Right ventricle myocardium inferior (tissue), 1 donor: ENCODE measurements at places on chromosomes 5 and 9. TPM values are rescaled to one million over a fixed set of nuclear protein-coding genes. Genes with fewer than 3 reads are reported as not detected.

GRCh38 chr9:70485273-70485858 lies 70.9 kb upstream of the KLF9 start:
- peak; percentile 74 for DNase-seq

- no peak for DNase-seq
These were observed 19.2 kb downstream of the PRRC1 start for GRCh38 chr5:127536687-127537086.

DNA sequence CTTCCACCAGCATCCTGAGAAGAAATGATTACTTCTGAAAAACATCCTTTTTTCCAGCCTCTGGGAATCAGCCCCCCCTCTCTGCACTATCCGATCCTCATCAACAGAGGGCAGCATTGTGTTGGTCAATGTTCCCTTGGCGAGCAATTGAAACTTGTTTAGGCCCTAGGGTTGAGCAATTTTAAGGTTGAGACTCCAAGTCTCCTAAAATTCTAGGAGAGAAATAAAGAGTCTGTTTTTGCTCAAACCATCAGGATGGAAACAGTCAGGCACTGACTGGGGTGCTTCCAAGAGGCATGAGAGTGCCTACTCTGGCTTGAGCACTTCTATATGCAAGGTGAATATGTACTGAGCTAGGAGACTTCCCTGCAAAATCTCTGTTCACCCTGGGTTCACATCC lies 12.4 kb upstream of the CYFIP2 start:
- no peak for DNase-seq

DNA sequence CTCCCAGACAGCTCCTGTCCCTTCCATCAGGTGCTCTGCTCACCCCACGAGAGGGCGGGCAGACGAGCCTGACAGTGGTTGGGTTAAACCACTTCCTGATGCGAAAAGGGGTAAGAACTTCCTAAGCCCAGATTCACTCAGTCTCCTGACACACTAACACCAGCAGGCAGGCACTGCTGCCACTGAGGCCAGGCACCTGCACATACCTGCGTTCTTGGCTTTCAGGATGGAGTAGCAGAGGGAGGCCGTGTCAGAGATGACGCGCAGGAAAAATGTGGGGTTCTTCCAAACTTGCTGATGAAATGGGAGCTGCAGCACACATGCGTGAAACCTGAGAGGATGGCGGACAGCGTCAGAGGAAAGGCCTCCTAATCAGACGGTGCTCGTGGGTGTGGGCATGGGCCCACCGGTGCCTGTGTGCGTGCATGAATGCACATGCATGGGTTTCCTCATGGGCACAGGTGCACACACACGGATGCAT lies 29.9 kb downstream of the SLC6A18 start:
- peak; percentile 50 for DNase-seq

DNA sequence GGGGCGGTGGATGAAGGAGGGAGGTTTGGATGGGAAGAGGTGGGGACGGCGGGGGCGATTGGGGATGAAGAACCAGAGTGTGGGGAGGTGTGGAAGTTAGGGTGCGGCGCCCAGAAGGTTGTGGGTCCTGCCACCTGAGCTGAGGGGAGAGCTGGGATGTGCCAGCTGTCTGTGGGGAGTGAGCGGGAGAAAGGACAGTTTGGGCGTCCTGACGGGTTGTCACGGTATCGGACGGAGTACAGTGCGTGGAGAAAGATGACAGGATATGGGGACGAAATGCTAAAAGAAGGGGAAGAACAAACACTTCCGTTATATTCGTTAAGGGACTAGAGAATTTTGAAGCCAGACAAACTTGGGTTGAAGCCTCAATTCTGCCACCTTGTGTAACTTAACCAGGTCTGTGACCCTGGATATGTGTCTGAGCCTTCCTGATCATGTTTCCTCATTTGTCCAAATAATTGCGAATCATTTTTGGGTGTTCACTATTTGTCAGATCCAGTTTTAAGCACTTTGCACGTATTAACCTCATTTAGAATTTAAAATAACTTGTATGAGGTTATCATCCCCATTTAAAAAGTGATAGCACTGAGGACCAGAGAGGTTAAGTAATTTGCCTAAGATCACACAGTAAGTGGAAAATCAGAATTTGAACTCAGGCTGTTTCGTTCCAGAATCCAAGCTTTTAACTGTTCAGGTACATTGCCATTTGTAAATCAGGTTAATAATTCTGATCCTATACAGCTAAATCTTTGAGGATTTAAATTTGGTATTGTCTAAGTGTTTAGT lies 689 bp downstream of the CNTRL start:
- DNase-seq, result no peak

DNA sequence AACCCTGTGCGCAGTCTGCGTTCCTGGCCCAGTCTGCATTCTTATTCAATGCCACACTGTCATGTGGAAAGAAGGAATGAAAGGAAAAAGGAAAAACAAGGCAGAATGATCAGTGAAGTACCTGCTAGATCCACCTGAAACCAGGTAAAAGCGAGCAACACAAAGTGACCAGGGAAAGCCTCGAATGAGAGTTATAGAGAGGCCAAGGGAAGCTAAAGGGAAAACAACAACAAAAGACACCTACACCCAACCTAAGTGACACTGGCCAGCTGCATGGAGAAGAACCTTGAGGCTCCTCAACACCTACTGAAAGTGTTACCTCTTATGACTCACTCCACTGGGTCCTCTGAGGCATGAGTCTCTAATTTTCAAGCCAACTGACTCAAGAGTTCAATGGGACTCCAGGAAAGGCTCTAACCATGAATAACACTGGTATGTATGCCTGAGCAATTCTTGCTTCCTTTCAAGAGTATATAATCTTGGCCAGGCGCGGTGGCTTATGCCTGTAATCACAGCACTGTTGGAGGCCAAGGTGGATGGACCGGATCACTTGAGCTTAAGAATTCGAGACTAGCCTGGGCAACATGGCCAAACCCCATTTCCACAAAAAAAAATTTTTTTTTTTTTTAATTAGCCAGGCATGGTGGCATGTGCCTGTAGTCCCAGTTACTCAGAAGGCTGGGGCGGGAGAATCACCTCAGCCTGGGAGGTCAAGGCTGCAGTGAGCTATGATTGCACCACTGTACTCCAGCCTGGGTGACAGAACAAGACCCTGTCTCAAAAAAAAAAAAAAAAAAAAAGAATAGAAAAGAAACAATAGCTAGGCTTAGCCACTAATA lies 29.0 kb downstream of the MTMR12 start:
- DNase-seq, result no peak

- peak; percentile 76 for DNase-seq
These were observed 120.1 kb downstream of the BOD1 start for GRCh38 chr5:173496129-173496882.

DNA sequence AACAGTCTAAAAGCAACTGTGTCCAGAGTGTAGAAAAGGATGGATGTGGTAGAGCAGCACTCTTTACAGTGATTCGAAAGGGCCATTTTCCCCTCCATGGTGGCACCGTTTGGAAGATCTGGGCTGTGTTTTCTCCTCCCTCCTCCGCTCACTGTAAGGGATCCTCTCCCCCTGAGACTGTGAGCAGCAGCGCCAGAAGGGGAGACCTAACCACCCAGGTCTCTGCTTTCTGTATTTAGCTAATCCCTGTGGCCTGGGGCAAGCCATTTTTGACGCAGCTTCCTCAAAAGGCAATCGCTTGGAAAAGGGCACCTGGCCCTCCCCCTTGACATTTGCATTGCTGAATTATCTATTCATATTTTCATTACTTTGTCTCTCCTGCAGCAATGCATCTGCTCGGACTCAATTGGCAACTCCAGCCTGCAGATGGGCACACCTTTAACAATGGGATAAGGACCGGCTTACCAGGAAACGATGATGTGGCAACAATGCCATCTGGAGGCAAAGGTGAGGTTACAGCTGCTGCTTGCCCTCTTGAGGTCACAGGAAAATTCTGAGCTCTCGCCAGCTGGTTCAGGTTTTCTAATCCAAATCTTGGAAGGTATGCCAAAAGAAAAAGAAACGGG lies 244.3 kb upstream of the WWC1 start:
- DNase-seq, result no peak

DNA sequence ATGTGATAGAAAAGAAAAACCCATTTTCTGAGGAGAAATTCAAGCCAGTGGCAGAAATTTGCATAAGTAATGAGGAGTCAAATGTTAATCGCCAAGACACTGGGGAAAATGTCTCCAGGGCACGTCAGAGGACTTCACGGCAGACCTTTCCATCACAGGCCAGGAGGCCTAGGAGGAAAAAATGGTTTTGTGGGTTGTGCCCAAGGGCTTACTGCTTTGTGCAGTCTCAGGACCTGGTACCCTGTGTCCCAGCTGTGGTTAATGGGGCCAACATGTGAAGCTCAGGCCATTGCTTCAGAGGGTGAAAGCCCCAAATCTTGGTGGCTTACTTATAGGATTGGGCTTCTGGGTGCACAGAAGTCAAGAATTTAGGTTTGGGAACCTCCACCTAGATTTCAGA lies 54.8 kb upstream of the ADAMTS2 start:
- no peak for DNase-seq

DNA sequence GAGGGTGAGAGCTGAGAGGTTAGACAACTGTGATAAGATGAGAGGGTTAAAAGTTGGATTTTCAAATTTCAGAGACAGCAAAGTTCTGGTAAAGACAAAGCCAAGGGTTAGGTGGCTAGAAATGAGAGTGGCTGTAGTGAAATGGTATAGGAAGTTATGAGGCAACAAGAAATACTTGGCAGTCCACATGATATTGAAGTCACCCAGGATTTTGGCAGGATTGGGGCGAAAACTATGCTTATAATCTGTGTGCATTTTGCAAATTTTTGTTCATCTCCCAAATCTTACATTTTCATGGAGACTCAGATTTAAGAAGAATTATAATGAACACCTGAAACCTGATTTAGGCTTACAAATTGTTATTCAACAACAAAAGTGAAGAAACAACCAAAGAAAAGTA lies 35.6 kb downstream of the C9 start:
- DNase-seq, result no peak

GRCh38 chr9:130555968-130556367 lies 23.4 kb upstream of the FUBP3 start:
- DNase-seq, result no peak

Gene CDC14B
- total RNA-seq, result 14.5 TPM
